ENCODE measurements at places on chromosomes 5 and 9.
A peak's percentile ranks its signal among the peaks of the same experiment; 100 is the strongest.

GRCh38 chr5:158809310-158809850, 290.3 kb downstream of the EBF1 start:
- no peak overlapping the region for H3K4me3 ChIP-seq
- H3K4me1 ChIP-seq = peaks cover 14% of the 10 kb centered on the region
- no peak overlapping the region for H3K27ac ChIP-seq
- peaks cover 12% of the 10 kb centered on the region for H3K27me3 ChIP-seq
- peaks cover 4% of the 10 kb centered on the region for H3K36me3 ChIP-seq

- H3K27me3 ChIP-seq = no peaks in the 10 kb centered on the region
- no peak for DNase-seq
- peaks cover 7% of the 10 kb centered on the region for H3K4me1 ChIP-seq
- no peak overlapping the region for H3K4me3 ChIP-seq
- no peaks in the 10 kb centered on the region for H3K36me3 ChIP-seq
Measured at GRCh38 chr5:119058979-119059529, 11.8 kb upstream of the DMXL1 start.

GRCh38 chr5:31921852-31922305, 252.2 kb downstream of the GOLPH3 start:
- no peak for DNase-seq
- H3K36me3 ChIP-seq = no peaks in the 10 kb centered on the region
- H3K4me1 ChIP-seq = no peaks in the 10 kb centered on the region
- H3K27me3 ChIP-seq = peaks cover 2% of the 10 kb centered on the region
- no peak overlapping the region for H3K4me3 ChIP-seq

GRCh38 chr5:142421228-142421617, 96.4 kb upstream of the SPRY4 start:
- H3K27me3 ChIP-seq = no peaks in the 10 kb centered on the region
- peaks cover 48% of the 10 kb centered on the region for H3K4me1 ChIP-seq
- H3K27ac ChIP-seq = no peak overlapping the region
- DNase-seq = no peak
- H3K36me3 ChIP-seq = no peaks in the 10 kb centered on the region

- no peak overlapping the region for H3K27ac ChIP-seq
- peaks cover 55% of the 10 kb centered on the region for H3K36me3 ChIP-seq
- peaks cover 40% of the 10 kb centered on the region for H3K4me1 ChIP-seq
- no peak for DNase-seq
- H3K27me3 ChIP-seq = no peaks in the 10 kb centered on the region
- H3K4me3 ChIP-seq = no peak overlapping the region
Measured at GRCh38 chr5:77770293-77771005, 5.7 kb downstream of the TBCA start.

DNA sequence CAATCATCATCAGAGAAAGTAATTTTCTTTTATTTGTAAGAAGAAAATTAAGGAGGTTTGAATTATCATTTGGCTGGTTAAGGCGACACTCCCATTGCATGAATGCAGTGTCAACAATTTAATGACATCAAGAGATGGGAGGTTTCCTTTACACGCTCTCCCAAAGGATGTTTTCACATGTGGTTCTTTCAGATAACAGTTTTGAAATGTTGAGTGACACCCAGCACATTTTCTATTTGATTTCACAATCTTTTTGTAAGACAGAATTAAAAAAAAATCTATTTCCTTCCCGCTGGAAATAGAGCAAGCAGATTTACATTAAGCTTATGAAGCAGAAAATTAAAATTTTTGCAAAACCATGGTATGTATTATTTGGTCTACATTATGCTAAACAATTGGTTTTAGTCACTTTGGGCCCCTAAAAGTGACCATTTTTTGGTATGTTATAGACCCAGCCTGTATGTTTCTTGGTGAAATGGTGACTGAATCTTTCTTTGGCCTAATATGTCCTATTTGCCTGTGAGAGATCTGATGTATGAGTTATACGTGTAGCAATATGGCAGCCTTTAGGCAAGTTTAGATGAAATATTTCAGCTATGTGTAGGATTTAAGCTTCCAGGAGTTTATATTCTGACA, 18.9 kb upstream of the ANKRD55 start:
- H3K27me3 ChIP-seq = peaks cover 9% of the 10 kb centered on the region
- no peak overlapping the region for H3K27ac ChIP-seq
- no peaks in the 10 kb centered on the region for H3K4me1 ChIP-seq
- H3K4me3 ChIP-seq = no peak overlapping the region
- peaks cover 2% of the 10 kb centered on the region for H3K36me3 ChIP-seq

DNA sequence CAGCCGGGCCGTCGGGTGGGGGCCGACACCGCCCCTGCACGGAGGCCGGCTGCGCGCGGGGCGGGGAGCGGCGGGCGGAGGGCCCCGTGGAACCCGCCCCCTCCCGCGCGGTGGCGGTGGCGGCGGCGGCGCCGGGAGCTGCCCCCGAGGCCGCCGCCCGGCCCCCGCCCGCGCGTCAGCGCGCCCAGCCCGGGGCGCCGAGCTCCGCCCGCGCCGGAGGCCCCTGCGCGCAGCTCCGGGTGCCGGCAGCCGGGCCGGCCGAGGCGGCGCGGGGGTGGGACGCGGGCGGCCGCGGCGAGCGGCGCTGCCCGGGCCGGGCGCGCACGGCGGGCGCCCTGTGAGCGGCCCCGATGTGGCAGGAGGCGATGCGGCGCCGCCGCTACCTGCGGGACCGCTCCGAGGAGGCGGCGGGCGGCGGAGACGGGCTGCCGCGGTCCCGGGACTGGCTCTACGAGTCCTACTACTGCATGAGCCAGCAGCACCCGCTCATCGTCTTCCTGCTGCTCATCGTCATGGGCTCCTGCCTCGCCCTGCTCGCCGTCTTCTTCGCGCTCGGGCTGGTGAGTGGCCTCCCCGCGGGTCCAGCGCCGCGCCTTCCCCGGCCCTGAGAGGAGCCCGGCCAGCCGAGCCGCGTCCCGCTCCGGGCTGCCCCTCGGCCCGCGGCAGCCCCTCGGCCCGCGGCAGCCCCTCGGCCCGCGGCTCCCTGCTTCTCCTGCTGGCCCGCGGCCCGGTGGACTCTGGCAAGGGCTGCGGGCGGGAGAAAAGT, at the start of gene ADCY2:
ADCY2 (plus strand) TSS at position 192 of the 766 bp plus-strand sequence; CDS start at position 351, 159 bp downstream.
- peaks cover 32% of the 10 kb centered on the region for H3K27me3 ChIP-seq
- no peak within 1 kb of the TSS for H3K4me3 ChIP-seq
- no peak within 1 kb of the TSS for H3K27ac ChIP-seq
- peaks cover 4% of the 10 kb centered on the region for H3K36me3 ChIP-seq
- peaks cover 4% of the 10 kb centered on the region for H3K4me1 ChIP-seq

DNA sequence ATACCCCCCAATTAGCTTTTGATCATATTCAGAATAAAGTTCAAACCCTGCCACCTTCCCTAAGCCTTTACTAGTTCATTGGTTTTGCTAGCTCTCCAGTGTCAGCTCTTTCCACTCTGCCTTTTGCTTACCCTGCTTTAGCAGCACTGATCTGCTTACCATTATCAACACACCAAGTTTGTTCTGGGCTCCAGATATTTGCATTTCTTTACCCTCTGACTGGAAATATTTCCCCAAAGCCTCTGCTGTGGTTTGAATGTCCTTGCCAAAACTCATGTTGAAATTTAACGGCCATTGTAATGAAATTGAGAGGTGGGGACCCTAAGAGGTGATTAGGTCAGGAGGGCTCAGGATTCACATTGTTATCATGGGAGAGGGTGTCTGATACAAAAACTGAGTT, 99.5 kb downstream of the GCNT1 start:
- H3K36me3 ChIP-seq = peaks cover 4% of the 10 kb centered on the region
- no peak overlapping the region for H3K27ac ChIP-seq
- DNase-seq = no peak
- H3K4me1 ChIP-seq = peaks cover 21% of the 10 kb centered on the region

DNA sequence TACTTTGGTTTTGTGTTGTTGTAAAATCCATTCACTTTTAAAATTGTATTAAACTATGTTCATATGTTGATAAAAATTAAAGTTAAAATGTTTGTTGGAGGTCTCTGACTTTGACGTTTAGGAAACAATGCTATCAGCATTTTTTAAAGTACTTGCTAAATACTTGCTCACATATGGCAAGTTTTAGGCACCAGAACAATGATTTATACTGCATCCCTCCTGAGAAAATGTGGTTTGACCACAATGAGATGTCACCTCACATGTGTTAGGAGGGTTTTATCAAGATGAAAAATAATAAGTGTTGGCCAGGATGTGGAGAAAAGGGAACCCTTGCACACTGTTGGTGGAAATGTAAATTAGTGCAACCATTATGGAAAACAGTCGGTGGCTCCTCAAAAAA, 180.8 kb downstream of the HSD17B3 start:
- no peak overlapping the region for H3K27ac ChIP-seq
- H3K27me3 ChIP-seq = peaks cover 21% of the 10 kb centered on the region
- no peak for DNase-seq
- peaks cover 23% of the 10 kb centered on the region for H3K4me1 ChIP-seq

DNA sequence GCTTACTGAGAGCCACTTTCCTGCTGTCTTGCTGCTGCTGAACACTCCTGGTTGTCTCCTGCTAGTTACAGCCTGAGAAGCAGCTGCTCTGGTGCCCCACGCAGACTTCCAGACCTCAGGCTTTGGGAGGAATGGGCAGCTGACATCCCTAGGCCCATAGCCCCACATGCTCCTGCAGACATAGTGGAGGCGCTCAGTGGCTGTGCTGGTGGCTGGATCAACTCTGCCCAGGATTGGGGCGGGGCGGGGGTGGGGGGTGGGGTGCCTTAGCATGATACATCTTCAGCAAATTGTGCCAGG, 93.9 kb downstream of the DAB2IP start:
- no peak overlapping the region for H3K27ac ChIP-seq
- H3K4me1 ChIP-seq = peaks cover 19% of the 10 kb centered on the region
- no peaks in the 10 kb centered on the region for H3K27me3 ChIP-seq
- H3K4me3 ChIP-seq = no peak overlapping the region
- no peaks in the 10 kb centered on the region for H3K36me3 ChIP-seq

- H3K4me1 ChIP-seq = no peaks in the 10 kb centered on the region
- H3K27me3 ChIP-seq = no peaks in the 10 kb centered on the region
- no peak overlapping the region for H3K27ac ChIP-seq
- H3K4me3 ChIP-seq = no peak overlapping the region
Measured at GRCh38 chr5:120173125-120173524, 291.0 kb upstream of the PRR16 start.

DNA sequence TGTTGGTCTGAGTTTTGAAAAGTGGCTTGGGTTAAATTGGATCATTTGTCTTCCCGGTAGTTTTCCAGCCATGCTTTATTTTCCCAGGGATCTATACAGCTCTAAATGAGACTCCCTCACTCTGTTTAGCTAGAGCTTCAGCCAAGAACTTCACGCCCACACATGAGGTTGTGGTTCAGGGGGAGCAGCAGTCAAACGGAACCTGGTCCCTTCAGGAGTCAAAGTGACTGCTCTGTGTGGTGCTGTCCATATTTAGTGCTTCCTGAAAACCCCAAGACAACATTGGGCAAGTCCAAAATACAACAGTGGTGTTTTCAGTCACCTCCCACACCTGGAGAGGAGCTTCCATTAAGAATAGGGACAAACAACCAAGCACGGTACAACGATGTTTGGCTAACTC, 90.5 kb downstream of the ANKH start:
- peaks cover 26% of the 10 kb centered on the region for H3K4me1 ChIP-seq
- H3K27me3 ChIP-seq = no peaks in the 10 kb centered on the region
- no peak overlapping the region for H3K27ac ChIP-seq

DNA sequence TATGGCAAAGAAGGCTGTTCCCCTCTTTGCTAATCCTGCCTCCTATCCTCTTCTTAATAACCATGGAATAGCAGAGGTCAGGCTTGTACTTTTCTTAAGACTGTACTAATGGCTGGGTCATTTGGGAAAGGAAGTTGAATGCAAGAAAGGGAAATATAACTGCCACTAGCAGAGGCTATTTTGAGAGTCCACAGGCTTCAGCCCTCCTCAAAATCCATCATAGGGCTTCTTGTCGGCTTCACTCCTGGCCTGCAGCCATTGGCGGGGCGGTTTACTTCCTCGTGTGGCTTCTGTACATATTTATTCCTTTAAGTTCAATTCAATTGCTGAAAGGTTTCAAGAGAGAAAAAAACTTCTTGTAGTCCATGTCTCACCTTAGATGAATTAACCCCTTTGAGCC, 2.8 kb upstream of the PARP8 start:
- no peak overlapping the region for H3K27ac ChIP-seq
- no peak for DNase-seq
- no peak overlapping the region for H3K4me3 ChIP-seq
- peaks cover 17% of the 10 kb centered on the region for H3K4me1 ChIP-seq
- H3K36me3 ChIP-seq = peaks cover 16% of the 10 kb centered on the region

DNA sequence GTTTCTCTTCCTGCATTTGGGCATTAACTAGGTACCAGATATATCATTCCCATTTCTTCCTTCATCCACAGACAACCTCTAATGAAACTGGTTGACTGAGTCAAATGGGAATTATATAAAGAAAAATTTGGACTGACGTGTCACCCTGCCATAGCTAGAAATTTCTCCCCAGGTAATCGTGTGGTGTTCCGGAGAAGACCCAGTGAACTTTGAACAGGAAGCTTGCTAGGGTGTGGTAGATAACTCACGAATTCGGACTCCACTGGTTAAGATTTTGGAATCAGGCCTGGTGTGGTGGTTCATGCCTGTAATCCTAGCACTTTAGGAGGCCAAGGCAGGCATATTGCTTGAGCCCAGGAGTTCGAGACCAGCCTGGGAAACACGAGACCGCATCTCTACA, 114.3 kb upstream of the OTULINL start:
- peaks cover 9% of the 10 kb centered on the region for H3K27me3 ChIP-seq
- no peak overlapping the region for H3K27ac ChIP-seq
- no peak for DNase-seq
- H3K4me3 ChIP-seq = no peak overlapping the region

DNA sequence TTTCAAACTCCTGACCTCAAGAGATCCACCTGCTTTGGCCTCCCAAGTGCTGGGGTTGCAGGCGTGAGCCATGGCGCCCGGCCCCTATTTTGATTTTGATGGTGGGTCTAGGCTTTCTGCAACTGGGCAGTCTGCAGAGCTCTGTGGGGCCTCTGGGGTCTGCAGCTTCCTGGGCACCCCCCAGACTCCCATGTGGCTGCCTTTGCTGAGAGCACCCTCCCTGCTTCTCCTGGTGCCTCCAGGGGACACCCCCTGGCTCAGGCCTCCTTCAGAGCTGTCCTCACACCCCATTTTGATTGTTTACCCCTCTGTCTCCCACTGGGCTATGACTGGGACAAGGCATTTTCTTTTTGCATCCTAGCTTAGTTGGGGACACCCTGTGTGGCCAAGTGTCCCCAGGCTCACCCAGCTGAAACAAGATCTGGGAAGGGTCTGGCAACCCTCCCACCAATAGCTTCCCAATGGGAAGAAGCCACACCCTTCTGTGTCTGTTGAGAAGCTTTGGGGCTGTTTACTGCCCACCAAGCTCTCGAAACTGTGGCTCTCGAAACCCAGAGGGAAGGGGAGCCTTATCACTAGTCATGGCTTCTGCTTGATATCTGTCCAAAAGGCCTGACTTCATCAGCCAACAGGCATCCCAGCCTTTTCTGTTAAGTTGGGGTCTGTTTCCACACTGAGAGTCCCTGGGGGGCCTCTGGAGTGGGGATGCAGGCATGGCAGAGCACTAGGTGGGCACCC, 204.4 kb upstream of the IER5L start:
- no peaks in the 10 kb centered on the region for H3K36me3 ChIP-seq
- H3K4me3 ChIP-seq = no peak overlapping the region
- peaks cover 6% of the 10 kb centered on the region for H3K4me1 ChIP-seq
- no peak for DNase-seq
- H3K27ac ChIP-seq = no peak overlapping the region
- peaks cover 17% of the 10 kb centered on the region for H3K27me3 ChIP-seq

- peak overlapping the region; percentile 40 for H3K27ac ChIP-seq
- peak overlapping the region; percentile 64 for H3K4me3 ChIP-seq
- no peaks in the 10 kb centered on the region for H3K36me3 ChIP-seq
- H3K4me1 ChIP-seq = peaks cover 42% of the 10 kb centered on the region
- no peaks in the 10 kb centered on the region for H3K27me3 ChIP-seq
Measured at GRCh38 chr9:129610473-129611306, 10.2 kb downstream of the C9orf50 start.

- H3K36me3 ChIP-seq = no peaks in the 10 kb centered on the region
- H3K4me3 ChIP-seq = no peak overlapping the region
- no peak overlapping the region for H3K27ac ChIP-seq
- peaks cover 4% of the 10 kb centered on the region for H3K27me3 ChIP-seq
Measured at GRCh38 chr5:107687937-107688336, 17.2 kb upstream of the EFNA5 start.

- no peak for DNase-seq
- peaks cover 78% of the 10 kb centered on the region for H3K4me1 ChIP-seq
- H3K36me3 ChIP-seq = peaks cover 80% of the 10 kb centered on the region
Measured at GRCh38 chr5:76408104-76408654, 5.1 kb downstream of the IQGAP2 start.

All from activated CD4-positive, alpha-beta memory T cell treated with anti-CD3 and anti-CD28 coated beads, Interleukin-2, amount 10 ng/mL, durations not matched to agents 7 days and 5 days (primary cell).